Uterine smooth muscle cell (primary cell): ENCODE measurements at places on chromosomes 5 and 9. TPM values are rescaled to one million over a fixed set of nuclear protein-coding genes. Genes with fewer than 3 reads are reported as not detected.

LRRTM2 gene
- 0.12 and 0.22 TPM in 2 replicates for total RNA-seq

FOXD4L5 gene
- total RNA-seq, result not detected in 2 replicates

PPP2R2B gene
- total RNA-seq, result 0.87 and 1.3 TPM in 2 replicates

RANBP17 gene
- total RNA-seq, result 12.3 and 14.4 TPM in 2 replicates

PRKAA1 gene
- total RNA-seq, result 101 and 117 TPM in 2 replicates

CCNO gene
- 0.12 and 0.22 TPM in 2 replicates for total RNA-seq

RLN2 gene
- total RNA-seq, result 0.25 and 0.33 TPM in 2 replicates

S1PR3 gene
- total RNA-seq, result 11.7 and 14.5 TPM in 2 replicates

DNAI1 gene
- total RNA-seq, result 0.11 and 0.12 TPM in 2 replicates

ADAM19 gene
- 49.9 and 71.4 TPM in 2 replicates for total RNA-seq

CACNA1B gene
- total RNA-seq, result 0.11 and 0.12 TPM in 2 replicates

LCN2 gene
- total RNA-seq, result not detected in 2 replicates

DNM1 gene
- 19.5 and 20.7 TPM in 2 replicates for total RNA-seq

TIMD4 gene
- not detected in 2 replicates for total RNA-seq

ACTBL2 gene
- total RNA-seq, result 0.11 and 0.12 TPM in 2 replicates

BARX1 gene
- total RNA-seq, result not detected in 2 replicates

FYB1 gene
- 0.12 and 0.22 TPM in 2 replicates for total RNA-seq

GMCL2 gene
- not detected in 2 replicates for total RNA-seq

NME5 gene
- 1.7 and 3.4 TPM in 2 replicates for total RNA-seq

GCNT1 gene
- 19.6 and 24.5 TPM in 2 replicates for total RNA-seq

PDZD2 gene
- 0.25 and 0.44 TPM in 2 replicates for total RNA-seq

KCNV2 gene
- not detected in 2 replicates for total RNA-seq

C5orf46 gene
- total RNA-seq, result not detected in 2 replicates
